NCI-H774 (cell line): ENCODE measurements at places on chromosomes 11 and 22.
A peak's percentile ranks its signal among the peaks of the same experiment; 100 is the strongest.

DNA sequence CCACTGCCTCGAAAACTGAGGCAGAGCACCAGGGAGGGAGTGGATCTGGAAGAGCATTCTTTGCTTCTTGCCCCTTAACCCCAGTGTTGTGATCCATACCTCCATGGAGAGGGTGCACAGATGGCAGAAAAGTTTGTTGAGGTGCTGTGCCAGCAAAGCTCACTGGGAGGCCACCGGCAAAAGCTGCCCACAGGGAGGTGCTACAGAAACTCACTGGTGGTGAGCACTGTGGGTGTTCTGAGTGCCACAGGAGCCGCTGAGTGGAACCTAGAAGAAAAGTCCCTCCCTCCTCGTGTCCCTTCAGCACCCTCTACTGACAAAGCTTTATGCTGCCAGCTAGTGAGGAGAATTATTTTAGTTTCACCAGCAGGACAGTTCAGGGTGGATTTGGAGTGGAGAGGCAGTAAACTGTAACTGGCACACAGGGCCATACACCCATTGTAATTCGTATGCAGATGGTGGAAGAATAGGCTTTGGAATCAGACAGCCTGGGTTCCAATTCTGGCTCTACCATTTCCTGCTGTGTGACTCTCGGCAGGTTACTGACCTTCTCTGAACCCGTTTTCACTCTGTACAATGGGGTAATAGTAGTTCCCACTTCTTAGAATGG lies 84.6 kb downstream of the SWAP70 start:
- DNase-seq = no peak

GRCh38 chr22:21946262-21946925 lies 6.3 kb downstream of the PPM1F start:
- DNase-seq = no peak

- peak; percentile 51 for DNase-seq
Observed at GRCh38 chr11:19474954-19475721, 234.4 kb upstream of the E2F8 start.

GRCh38 chr11:33552756-33553155 lies 147.9 kb downstream of the C11orf91 start:
- no peak for DNase-seq

- DNase-seq = no peak
Observed at GRCh38 chr22:45807156-45807915, 135.7 kb downstream of the ATXN10 start.

DNA sequence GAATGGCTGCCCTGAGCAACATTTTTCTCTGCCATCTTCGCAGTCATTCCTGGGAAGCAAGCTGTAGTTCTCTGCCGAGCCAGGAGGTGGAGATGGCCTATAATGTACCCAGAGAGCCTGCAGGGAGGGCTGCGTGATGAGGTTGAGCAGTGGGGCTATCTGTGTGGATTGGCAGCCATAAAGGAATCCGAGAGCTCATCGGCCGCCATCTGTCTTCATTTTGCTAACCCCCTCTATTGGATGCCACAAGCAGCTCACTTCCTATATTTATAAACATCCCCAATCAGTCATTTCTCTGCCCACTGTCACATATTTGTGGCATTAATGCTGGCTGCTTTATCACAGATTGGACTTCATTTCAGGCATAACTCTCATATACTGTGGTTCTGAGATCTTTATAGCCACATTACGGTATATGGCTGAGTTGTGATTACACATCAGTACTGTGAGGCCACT lies 209.5 kb downstream of the NTM start:
- DNase-seq = no peak

- DNase-seq = no peak
Observed at GRCh38 chr22:28857288-28857687, 26.1 kb upstream of the ZNRF3 start.

- DNase-seq = no peak
Observed at GRCh38 chr22:44947049-44947448, 62.8 kb downstream of the PHF21B start.

DNA sequence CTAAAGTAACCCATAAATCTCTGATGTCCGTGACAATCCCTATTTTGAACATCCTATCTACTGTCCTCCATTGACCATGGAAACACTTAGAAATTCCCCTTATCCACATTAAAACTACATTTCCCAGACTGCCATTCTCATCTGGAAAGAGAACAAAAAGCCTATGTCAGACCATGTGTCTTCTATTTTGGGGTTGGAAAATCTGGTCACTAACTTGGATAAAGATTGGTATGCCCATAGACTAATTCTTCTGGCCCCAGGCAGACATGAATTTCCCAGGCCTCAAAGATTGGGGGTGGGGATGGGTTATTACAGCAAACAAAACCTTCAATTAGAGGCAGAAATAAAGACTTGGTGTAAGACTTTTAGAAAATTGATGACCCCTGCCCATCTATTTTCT lies 30.9 kb upstream of the CREB3L1 start:
- no peak for DNase-seq

GRCh38 chr22:41478473-41478872 lies 9.6 kb downstream of the ACO2 start:
- DNase-seq = no peak
